Activated CD8-positive, alpha-beta memory T cell treated with anti-CD3 and anti-CD28 coated beads for 1 hour (primary cell): ENCODE measurements at places on chromosomes 3 and 15.

GRCh38 chr3:88150371-88150770 lies 612 bp downstream of the C3orf38 start:
- DNase-seq, result no peak

GRCh38 chr3:113555138-113555537 lies 22.8 kb downstream of the SIDT1 start:
- DNase-seq, result no peak

- no peak for DNase-seq
Observed at GRCh38 chr3:184299488-184300377, 692 bp downstream of the PSMD2 start.

GRCh38 chr15:75170711-75171341 lies 30.9 kb upstream of the C15orf39 start:
- no peak for DNase-seq

GRCh38 chr3:129795186-129796010 lies 98.1 kb downstream of the TMCC1 start:
- DNase-seq, result no peak

GRCh38 chr3:87436781-87437543 lies 160.6 kb upstream of the POU1F1 start:
- no peak for DNase-seq

- DNase-seq, result no peak
Observed at GRCh38 chr15:92395098-92395635, 1.5 kb downstream of the ST8SIA2 start.

- no peak for DNase-seq
Observed at GRCh38 chr3:112948346-112948838, 26.5 kb downstream of the CD200R1 start.

GRCh38 chr3:153162513-153163392 lies 727 bp downstream of the RAP2B start:
- peak; percentile 11 for DNase-seq

GRCh38 chr3:143165211-143165610 lies 45.6 kb downstream of the CHST2 start:
- no peak for DNase-seq

- DNase-seq, result no peak
Observed at GRCh38 chr3:25536521-25537391, 108.7 kb downstream of the RARB start.

DNA sequence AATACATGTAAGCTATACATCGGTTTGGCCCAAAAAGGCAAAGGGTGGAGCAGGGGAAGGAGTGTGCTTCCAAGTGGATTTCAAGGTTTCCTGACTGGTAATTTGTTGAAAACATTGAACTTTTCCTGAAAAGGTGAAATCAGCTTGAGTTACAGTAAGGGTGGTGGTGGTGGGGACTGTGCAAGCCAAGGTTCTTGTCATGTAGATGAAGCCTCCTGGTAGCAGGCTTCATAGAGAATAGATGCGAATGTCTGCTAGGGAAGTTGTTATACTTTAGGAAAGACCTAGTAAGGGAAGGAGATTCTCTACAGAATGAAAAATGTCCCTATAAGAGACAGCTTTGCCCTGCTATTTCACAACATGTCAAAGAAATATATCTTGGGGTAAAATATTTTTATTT lies 528.2 kb upstream of the CBLB start:
- no peak for DNase-seq

DNA sequence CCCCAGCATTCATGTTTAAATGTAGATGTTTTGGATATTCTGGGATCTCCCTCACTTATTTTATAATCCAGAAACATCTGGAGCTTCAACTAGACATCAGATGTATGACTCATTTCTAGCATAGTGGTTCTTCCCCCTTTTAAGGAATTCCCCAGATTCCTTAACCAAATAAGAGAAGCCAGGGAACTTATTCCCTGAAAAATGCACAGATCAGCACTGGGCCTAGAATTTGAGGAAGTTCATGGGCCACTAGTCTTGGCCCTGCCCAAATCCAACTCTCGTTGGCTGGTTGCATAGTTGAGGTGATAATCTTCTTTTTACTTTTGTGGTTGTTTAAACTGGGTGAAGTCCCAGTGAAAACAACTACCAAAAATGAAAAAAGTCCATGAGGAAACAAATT lies 20.4 kb downstream of the RARRES1 start:
- DNase-seq, result no peak

DNA sequence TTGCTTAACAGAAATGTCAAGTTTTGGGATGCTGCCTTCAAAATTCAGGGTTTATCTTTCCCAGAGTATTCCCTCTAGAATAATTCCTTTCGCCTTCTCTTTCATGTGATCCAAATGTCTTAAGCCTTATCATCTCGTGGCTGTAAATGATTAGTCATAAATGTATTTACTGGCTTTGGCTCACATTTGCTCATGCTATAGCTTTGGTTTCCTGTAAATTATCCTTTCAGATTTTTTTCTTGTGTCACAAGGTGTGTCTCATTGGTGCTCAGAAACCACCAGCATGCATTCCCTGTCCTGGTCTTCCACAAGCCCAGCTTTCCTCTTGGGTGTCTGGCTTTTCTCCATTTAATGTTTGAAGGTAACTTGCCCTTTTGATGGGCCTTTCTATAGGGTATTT lies 692.7 kb upstream of the ALCAM start:
- no peak for DNase-seq

DNA sequence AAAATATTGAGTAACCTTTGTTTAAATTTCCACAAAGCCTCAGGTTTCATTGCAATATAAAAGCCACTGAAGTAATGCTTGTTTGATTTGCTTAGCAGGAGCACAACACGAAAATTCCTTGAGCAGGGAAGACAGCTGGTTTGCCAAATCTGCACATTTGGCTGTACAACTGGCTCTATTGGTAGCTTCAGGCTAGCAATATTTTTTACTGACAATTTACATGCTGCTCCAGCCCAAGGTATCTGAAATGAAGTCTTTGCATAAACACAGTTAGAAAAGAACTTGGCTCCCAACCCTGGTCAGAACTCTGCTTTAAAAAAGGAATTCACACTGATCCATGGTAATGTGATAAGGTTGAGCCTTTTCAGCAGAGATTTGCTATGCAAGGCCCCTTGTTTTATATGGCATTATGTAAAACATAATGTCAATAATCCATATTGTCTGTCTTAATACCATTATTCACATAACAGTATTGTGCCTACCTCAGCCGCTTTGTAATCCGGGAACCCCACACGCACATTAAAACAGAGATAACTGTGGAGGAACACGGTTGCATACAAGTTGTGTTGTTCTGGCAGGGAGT lies 55.7 kb upstream of the CHL1 start:
- no peak for DNase-seq
